ENCODE measurements at places on chromosomes 7 and 10.

- DNase-seq: no peak
These were observed 29.1 kb downstream of the NUDCD3 start for GRCh38 chr7:44461387-44461786.

DNA sequence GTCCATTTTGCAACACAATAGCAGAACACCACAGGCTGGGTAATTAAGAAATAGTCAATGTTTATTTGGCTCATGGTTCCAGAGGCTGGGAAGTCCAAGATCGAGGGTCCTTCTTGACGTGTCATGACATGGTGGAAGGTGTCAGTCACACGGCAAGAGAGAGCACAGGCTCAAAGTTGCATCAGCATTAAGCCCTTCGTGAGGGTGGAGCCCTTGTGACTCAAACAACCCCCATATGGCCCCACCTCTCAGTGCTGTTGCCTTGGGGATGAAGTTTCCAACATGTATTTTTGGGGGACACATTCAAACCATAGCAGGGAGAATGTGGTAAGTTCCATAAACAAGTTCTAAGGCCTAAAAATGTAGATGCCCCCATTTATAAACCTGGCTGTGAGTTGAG is 24.6 kb upstream of the GTPBP4 start:
- DNase-seq: no peak

DNA sequence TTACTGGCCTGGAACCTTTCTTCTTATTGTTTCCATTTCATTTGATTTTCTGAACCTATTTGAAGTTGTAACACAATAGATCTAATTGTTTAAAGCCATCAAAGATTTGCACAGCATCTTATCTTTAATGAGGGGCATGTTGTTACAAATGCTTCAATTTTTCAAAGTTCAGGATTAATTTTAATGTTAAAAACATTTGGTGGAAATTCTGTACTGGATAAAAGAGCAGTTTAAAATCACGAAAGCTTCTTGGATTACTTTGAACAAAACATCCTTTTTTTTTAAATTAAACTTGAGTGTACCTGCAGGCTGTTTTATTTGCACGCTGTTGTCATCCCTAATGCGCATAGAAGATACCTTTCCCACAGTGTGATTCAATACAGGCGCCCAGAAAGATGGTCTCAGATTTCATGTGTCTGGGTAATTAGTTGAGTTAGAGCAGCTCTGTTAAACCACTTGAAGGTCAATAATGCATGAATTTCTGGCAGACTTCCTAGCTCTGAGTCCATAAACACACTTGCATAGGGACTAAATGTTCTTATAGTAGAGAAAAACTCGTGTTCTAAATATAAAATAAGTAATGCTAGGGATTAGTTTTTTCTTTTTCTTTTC is 29.3 kb upstream of the DDX50 start:
- DNase-seq: no peak

GRCh38 chr10:16866541-16867275 is 49.5 kb upstream of the RSU1 start:
- no peak for DNase-seq

DNA sequence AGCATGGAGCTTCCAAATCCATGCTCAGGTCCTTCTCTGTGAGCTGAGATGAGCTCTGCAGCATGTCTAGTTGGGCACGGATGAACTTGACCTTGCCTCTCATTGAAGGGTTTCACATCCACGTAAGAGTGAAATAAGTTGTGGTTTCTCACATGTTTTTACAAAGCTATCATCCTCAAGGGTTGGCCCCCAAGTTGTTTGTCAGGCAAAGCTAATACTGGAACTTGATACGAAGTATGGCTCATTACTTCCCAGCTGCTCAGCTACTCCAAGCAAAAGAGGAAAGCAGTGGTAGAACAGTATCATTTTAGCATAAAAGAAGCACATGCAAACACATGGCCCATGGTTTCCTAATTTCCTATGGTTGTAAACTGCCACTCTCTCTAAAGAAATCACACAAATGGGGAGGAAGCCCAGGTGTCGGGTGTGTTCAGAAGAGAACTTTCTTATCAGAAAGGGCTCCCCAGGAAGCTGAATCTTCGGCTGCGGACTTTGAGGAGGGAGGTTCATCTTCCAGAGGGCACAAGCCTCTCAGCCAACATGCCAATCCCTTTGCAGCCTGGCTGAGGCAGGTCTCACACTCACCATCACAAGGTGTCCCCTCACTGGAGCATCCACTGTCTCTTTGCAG is 45.3 kb downstream of the PDLIM1 start:
- DNase-seq: no peak

DNA sequence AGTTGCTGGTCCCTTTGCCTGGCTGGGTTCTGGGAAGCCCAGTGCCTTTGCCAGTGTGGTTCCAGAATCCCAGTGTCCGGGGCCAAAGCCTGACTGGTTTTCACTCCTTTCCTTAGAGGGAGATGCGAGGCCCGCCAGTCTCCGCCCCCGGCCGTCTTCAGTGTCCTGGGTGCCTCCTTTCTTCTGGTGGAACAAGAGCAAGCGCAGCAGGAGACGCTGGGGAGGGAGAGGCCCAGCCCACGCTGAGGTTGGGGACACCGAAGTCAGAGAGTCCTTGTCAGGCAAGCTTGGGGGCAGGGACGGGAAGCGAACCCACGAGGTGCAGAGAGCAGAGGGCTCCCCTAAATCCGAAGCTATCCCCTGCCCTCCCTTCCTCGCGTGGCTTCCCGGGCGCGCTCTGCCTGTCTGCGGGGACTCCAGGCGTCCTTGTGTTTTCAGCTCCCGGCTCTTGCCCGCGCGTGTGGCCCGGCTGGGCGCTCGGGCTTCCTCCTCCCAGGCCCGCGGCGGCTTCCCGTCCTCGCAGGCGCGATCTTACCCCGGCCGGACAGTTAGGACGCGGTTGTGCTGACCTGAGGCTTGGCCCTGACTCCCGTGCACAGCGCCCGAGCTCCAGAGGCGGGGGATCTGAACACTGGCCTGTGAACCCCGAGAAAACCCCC is 60.6 kb upstream of the UBE3C start:
- no peak for DNase-seq

- DNase-seq: no peak
These were observed 250.3 kb upstream of the NFE2L3 start for GRCh38 chr7:25901658-25902057.

DNA sequence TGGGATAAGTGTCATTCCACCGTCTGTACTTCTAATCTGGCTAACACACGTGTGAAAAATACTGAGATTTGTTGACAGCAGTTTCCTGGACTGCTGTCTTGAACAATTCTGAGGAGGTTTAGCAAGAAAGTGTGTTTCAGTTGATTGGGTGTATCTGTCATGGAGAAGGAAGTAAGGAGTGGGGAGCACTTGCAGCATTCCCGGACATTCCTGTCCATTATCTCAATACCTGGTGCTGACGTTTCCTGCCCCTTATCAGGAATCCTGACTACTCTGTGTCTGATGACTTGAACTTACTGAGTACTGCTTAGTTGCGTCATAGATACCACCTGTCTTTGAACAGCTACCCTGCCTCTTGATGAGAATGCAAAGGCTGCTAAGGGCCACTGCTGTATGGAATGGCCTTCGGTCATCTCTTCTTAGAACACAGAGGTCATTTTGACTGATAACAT is 72.0 kb upstream of the VKORC1L1 start:
- DNase-seq: no peak

DNA sequence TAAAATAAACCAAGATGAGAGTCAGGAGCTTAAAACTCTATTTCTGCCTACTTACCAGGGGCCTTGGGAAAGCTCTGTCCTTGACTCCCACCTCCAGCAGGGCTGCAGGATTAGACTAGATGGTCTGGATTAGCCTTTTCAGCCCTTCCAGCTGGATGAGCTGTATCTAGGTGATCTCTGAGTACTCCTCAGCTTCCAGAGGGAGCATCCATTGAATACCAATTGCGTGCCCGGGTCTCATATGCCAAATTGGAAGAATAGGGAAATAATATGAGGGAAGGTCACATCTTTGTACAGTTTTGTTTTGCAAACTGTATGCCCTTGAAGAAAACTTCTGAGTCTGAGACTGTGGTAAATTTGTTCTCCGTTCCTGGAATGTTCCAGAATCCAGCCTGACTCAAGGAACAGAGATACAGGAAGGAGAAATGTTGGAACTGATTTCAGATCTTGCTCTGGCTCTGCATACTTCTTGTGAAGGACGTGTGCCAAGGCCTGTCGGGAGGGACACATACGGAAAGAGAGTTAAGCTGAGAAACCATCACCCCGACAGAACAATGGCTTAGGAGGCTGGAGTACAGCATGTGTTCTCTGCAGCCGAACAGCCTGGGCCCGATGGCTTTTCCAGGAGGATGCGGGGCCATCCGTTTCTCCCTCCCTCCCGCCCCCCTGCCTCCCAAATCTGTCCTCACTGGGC is 44.9 kb downstream of the MINDY4 start:
- no peak for DNase-seq

GRCh38 chr7:106047818-106048705 is 64.0 kb downstream of the SYPL1 start:
- DNase-seq: no peak

DNA sequence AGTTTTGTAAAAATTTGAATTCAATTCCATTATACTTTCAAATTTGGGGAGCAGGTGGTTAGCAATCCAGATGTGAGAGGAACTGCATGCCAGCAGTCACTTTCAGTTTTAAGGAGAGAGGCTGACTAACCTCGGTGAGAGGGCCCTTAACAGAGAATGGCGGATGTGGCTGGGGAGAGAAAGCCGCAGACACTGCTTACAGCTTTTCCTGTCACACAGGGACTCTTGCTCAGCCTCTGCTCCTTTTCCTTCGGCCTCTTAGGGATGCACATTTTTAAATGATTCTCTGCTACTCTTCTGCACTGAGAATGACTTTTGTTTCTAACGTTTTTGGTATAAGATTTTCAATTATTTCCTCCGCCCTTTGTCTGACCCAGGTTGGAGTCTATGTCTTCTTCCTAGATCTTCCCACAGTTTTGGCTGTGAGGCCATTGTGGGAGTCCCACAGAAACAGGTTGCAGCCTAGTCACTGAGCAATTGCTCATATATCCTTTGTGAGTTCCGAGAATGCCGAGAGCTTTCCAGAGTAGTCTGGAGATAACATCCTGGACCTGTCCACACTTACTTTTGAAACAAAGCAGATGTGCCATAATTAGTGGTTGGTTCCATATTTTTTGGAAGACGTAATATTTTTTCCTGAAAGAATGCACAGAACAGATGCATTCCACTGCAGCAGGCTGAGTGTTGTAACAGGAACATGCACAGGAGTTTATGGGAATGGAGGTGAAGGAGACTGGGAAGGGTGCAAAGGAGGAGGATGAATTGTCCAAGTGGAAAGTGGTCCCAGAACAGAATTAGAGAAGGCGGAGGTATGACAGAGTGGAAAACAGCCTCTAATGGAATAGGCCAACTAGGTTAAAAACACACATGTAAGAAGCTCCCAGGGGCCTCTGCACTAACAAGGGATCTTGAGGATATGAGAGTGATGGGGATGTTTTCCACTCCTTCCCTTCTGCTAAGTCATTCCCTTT is 168.0 kb upstream of the ZNF32 start:
- DNase-seq: no peak

DNA sequence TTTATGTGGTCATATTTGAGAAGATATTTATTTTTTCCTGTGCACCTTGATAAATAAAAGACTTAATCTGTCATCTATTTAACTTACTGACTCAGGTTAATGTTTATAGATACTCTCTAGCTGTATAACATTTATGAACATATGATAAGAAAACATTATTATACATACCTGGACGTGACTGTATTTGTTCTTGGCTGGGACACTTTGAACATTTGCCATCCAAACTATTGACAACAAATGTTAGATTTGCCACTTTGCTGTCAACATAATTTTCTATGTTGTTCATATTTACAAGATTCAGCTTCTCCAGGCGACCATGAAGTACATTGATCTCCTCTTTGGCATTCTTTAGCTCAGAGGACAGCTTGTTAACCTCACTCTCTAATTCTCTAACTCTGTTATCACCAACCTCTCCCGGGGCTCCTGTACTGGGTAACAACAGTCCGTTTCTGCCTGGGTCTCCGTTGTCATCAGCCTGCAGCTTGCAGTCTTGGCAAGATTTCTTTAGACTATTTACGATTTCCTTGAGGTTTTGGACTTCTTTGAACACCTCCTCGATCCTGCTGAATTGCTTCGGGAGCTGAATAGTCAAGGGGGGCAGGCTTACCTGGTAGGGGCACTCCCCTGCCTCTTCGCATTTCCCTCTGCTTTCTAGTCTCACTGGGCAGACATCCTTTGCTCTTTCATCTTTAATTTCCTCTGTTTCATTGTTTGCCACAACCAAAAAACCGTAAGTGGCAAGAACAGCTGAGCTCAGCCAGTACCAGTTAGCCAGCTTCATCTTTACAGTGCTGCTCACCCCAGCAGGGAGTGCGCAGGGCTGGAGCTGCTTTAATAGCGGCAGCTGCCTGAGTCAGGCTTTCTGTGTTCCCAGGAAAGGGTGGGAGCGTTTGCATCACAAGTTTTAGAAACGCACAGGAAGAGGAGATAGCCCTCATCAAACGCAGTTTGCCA is at the start of gene FGL2:
TSS of gene FGL2 (minus strand) at position 807 of the 954 bp plus-strand sequence. CDS start at position 781, 26 bp downstream.
- peak; percentile 53 for DNase-seq

DNA sequence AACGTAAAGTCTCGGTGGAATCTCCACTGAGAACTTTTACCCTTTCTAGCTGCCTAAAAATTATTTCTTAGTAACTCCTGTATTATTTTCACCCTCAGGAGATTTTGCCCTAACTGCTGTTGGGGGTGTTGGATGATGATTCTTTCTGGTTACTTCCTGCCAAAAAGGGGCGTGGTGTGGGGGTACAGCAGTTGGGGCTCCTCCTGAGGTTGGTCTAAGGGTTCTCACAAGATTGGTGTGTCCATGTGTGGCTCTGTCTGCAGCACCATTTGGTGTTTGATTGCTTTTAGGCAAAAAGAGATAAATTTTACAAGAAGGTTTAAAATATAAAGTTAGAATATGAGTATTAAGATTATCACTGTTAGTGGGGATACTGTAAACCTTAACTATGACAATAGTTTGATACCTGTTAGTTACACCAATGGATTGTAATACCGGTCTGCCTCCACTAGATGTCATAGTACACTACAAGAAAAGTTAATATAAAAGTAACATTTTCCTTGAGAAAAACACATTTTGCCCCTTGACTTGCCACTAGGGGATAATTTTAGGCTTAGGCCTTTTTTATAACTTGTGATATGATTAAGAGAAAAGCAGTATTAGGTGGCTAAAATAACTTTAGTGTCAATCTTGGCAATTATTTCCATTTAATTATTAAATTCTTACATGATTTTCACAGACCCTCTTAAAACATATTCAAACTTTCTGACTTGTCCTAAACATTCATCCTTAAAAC is 928.7 kb downstream of the IPMK start:
- DNase-seq: no peak

- DNase-seq: peak; percentile 61
These were observed 9.2 kb upstream of the PWWP2B start for GRCh38 chr10:132387764-132388210.

DNA sequence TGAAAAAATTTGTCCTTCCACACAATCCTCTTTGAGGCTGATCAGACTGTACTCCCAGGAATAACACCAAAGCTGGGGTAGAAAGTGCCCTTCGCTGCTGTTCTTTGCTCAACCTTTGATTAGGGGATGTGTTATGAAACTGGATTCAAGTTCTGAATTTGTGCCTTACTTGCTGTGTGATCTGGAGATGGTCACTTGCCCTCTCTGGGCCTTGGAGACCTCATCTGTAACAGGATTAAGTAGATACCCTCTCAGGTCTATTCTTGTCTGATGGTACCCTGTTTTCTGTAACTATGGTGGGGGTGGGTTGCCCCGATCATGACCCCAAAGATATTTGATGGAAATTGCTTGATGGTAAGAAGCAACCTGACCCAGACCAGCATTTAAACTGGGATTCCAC is 368.5 kb downstream of the PLXNA4 start:
- no peak for DNase-seq

GRCh38 chr7:17552952-17553351 is 254.5 kb downstream of the AHR start:
- DNase-seq: no peak

GRCh38 chr7:46999866-47000265 is 582.0 kb downstream of the TNS3 start:
- no peak for DNase-seq

GRCh38 chr10:106566873-106567272 is 597.6 kb downstream of the SORCS1 start:
- no peak for DNase-seq
